Panc1 (cell line): ENCODE measurements at places on chromosomes 2 and 18.

DNA sequence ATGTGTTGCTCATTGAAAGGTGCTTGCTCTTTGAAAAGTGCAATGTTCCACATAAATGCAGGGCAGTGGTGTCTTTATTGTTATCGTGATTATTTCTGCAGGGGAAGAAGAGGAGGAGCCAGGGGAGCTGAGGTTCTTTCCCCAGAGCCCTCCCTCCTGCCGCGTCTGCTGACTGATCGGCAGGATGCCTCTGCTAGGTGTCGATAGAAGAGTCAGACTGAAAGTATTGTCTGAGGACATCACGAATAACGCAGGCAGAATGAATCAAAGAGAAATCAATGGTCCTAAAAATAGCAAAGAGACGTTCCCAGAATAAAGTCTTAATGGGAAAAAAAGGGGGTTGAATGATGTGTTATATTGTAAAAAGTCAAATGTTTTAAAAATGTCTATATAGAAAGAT, 47.4 kb upstream of the SIX3 start:
- no peak overlapping the region for H3K27ac ChIP-seq
- no peaks in the 10 kb centered on the region for H3K36me3 ChIP-seq
- DNase-seq: no peak
- H3K27me3 ChIP-seq: no peaks in the 10 kb centered on the region; the same call in 1 of the 2 replicates

- no peaks in the 10 kb centered on the region for H3K27me3 ChIP-seq
- DNase-seq: no peak
- no peak overlapping the region for H3K27ac ChIP-seq
- H3K36me3 ChIP-seq: no peaks in the 10 kb centered on the region
- H3K4me1 ChIP-seq: no peaks in the 10 kb centered on the region; the same call in 1 of the 2 replicates
Measured at GRCh38 chr2:65557616-65558573, 125.5 kb upstream of the SPRED2 start.

GRCh38 chr2:32910883-32911598, 35.7 kb upstream of the LTBP1 start:
- H3K27me3 ChIP-seq: peaks cover 5% of the 10 kb centered on the region; the same call in 1 of the 2 replicates
- H3K27ac ChIP-seq: no peak overlapping the region
- no peaks in the 10 kb centered on the region for H3K4me1 ChIP-seq
- no peak for DNase-seq
- H3K4me3 ChIP-seq: no peak overlapping the region

GRCh38 chr18:54775686-54776085, 52.6 kb upstream of the RAB27B start:
- DNase-seq: no peak
- peak overlapping the region; percentile 51; the same call in 1 of the 2 replicates for H3K27ac ChIP-seq
- H3K27me3 ChIP-seq: no peaks in the 10 kb centered on the region
- H3K4me3 ChIP-seq: no peak overlapping the region
- H3K4me1 ChIP-seq: peaks cover 9% of the 10 kb centered on the region
- no peaks in the 10 kb centered on the region for H3K36me3 ChIP-seq

- H3K4me3 ChIP-seq: no peak overlapping the region
- no peaks in the 10 kb centered on the region for H3K27me3 ChIP-seq
Measured at GRCh38 chr2:57802243-57802642, 244.4 kb upstream of the VRK2 start.

DNA sequence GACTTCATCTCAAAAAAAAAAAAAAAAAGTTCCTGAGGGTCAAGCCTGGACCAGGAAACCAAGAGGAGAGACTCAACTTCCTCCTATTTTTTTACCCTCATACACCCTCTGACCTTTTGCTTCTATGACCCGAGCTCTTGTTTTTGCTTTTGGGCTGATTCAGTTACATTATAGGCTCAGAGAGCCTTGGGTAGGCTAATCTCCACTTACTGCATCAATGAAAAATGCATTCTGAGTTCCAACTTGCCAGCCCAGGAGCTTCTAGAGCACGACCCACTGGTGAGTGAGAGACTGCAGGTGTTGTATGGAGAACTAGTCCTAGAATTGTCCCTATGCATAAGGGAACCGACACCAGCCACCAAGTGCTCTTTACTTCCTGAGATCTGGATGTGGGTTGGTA, 91.1 kb downstream of the CABLES1 start:
- no peaks in the 10 kb centered on the region for H3K36me3 ChIP-seq
- no peak overlapping the region for H3K27ac ChIP-seq
- no peaks in the 10 kb centered on the region for H3K27me3 ChIP-seq
- H3K4me3 ChIP-seq: no peak overlapping the region
- DNase-seq: no peak
- peaks cover 9% of the 10 kb centered on the region; the same call in 1 of the 2 replicates for H3K4me1 ChIP-seq

GRCh38 chr2:163405298-163405697, 330.5 kb downstream of the FIGN start:
- no peaks in the 10 kb centered on the region; the same call in 1 of the 2 replicates for H3K4me1 ChIP-seq
- H3K36me3 ChIP-seq: no peaks in the 10 kb centered on the region
- DNase-seq: no peak
- H3K27me3 ChIP-seq: no peaks in the 10 kb centered on the region
